H1 (cell line): ENCODE measurements at places on chromosomes 5 and 9. TPM values are rescaled to one million over a fixed set of nuclear protein-coding genes. Genes with fewer than 3 reads are reported as not detected.

Gene AK8
- 0.48 and 0.52 TPM in 2 replicates for total RNA-seq

Gene GARIN3
- not detected in 2 replicates for total RNA-seq

Gene ZFP37
- 4.4 and 5.1 TPM in 2 replicates for total RNA-seq

Gene SPATA6L
- total RNA-seq: 0.55 and 1.1 TPM in 2 replicates

Gene ARHGEF39
- total RNA-seq: 17.5 and 18.6 TPM in 2 replicates

Gene KDM4C
- total RNA-seq: 25.0 and 26.1 TPM in 2 replicates

Gene GKAP1
- 5.3 and 5.7 TPM in 2 replicates for total RNA-seq
